Tibial nerve (tissue), 4 donors: ENCODE measurements at places on chromosomes 16 and 17. TPM values are rescaled to one million over a fixed set of nuclear protein-coding genes. Genes with fewer than 3 reads are reported as not detected.

- no peak for DNase-seq
Observed at GRCh38 chr17:3803308-3803640, 2.3 kb upstream of the ITGAE start.

- no peak for DNase-seq
Observed at GRCh38 chr17:28948873-28949184, 2.5 kb downstream of the PHF12 start.

- DNase-seq, result no peak
Observed at GRCh38 chr17:31453896-31454295, 62.4 kb downstream of the RAB11FIP4 start.

Gene GFAP
- 37.2 TPM for total RNA-seq
